ENCODE measurements at places on chromosomes 11 and 22.

GRCh38 chr22:37907036-37907954 lies 1.2 kb downstream of the MICALL1 start:
- no peak for DNase-seq

DNA sequence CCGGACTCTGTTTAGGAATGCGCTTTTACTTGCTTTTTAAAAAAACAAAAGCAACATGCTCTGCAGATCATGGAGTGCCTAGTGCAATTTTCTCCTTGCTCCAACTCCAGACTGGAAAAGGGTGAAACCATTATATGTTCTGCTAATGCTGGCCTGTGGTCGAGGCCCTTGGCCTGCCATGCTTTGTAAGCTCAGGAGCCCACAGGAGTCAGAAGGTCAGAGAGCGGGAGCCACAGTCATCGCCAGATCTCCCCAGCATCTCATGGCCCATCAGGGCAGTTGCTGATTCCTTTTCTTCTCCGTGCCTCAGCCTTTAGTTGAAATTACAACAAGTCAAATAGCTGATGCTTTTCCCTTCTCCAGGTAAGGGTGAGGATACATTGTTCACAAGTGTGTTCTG lies 80.3 kb downstream of the DDIAS start:
- DNase-seq, result no peak

- DNase-seq, result no peak
Measured at GRCh38 chr11:117528097-117528721, 200.6 kb downstream of the CEP164 start.

- DNase-seq, result no peak
Measured at GRCh38 chr11:107741044-107741823, 29.4 kb upstream of the SLN start.

- no peak for DNase-seq
Measured at GRCh38 chr11:11416917-11417316, 63.9 kb upstream of the CSNK2A3 start.

DNA sequence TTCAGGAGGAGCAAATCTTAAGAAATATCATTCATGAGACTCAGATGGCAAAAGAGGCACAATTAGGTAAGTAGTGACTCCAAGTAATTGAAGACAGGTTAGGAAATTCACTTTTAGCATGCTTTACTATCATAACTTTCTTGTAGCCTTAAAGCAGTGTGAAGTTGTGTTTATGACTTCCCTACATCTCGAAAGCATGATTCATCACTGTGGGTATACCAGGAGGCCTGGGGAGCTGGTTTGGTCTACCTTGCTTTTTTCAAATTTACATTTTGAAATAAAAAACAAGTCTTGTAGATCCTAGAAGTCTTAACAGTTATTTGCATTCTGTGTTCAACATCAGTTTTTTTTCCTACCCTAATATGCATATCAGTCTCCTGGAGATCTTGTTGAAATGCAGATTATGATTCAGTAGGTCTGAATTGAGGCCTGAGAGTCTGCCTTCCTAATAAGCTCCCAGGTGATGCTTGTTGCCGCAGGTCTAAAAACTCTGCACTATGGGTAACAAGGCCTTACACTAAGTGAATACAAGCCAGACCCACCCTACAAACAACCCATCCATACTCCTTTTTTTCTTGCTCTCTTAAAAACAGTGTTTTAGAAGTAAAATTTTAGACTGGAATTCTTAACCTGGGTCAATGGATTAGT lies 41.4 kb downstream of the TTC17 start:
- no peak for DNase-seq
